SW480 (cell line): ENCODE measurements at places on chromosomes 11 and 22.
A peak's percentile ranks its signal among the peaks of the same experiment; 100 is the strongest.

GRCh38 chr11:472272-472671, 22.2 kb downstream of the PTDSS2 start:
- no peak for DNase-seq

GRCh38 chr11:106327134-106327533, 249.7 kb downstream of the AASDHPPT start:
- DNase-seq: no peak

DNA sequence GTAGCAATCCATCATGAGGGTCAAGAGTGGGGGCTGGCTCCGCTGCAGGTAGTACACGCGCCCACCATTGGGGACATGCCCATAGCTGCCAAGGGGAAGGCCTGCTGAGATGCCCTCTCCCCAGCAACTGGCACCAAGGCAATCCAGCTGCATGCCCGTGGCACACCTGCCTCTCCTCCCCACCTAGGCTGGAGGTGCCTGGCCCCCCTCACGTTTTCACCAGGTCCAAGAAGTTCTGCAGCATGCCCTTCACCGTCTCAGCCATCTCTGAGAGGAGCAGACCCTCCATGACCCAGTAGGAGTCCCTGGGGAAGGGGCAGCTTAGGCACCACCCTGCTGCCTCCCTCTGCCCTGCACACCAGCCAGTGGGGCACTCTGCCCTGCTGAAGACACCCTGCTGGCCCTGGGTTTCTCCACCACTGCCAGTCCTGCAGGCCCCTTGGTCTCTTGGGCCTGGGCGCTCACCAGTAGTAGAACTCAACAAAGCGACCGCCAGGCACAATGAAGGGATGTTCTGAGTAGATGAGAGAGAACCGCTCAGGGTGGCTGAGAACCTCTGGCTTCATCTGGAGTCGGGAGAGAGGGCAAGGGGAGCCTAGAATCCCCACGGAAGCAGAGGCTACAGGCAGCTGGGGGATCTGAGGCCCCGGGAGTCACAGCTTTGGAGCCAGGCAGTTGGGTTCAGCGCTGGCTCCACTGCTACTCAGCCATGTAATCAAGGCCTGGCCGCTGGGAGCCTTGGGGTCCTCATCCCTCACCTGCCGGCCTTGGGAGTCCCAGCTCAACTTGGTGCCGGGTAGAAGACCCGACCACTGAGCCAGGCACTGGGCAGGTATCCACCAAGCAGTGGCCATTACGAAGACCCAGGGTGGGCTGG, 17.8 kb downstream of the TREH start:
- DNase-seq: no peak

GRCh38 chr22:39684702-39685281, 114.2 kb downstream of the CACNA1I start:
- DNase-seq: no peak

DNA sequence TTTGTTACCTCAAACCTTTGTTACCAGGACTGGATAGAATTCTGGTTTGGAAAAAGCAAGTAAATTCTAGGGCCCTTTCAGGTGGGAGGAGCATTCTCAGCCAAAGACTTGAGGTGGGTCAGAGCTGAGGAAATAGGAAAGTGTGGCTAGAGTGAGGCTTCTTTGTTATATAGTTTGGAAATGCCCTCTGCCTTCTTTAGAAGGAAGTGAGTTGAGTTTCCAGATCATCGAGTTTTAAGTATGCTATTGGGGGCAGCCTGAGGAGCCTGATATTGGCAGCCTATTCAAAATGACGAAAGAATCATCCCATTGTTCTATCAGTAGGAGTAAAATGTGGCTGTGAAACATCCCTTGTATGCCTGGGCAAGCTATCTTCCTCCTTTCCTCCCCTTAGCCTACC, 134.1 kb downstream of the ARHGAP42 start:
- no peak for DNase-seq

GRCh38 chr22:40642316-40642715, 5.8 kb upstream of the MRTFA start:
- no peak for DNase-seq

- DNase-seq: peak; percentile 71
These were observed 111.0 kb upstream of the ARHGAP42 start for GRCh38 chr11:100575860-100576717.

GRCh38 chr11:41394521-41395195, 64.8 kb downstream of the LRRC4C start:
- DNase-seq: no peak

- DNase-seq: no peak
These were observed 32.3 kb upstream of the SORL1 start for GRCh38 chr11:121419836-121420235.

GRCh38 chr11:7955191-7955590, 10.1 kb downstream of the NLRP10 start:
- DNase-seq: no peak

- DNase-seq: no peak
These were observed 5.7 kb upstream of the TMEM41B start for GRCh38 chr11:9320047-9320446.

DNA sequence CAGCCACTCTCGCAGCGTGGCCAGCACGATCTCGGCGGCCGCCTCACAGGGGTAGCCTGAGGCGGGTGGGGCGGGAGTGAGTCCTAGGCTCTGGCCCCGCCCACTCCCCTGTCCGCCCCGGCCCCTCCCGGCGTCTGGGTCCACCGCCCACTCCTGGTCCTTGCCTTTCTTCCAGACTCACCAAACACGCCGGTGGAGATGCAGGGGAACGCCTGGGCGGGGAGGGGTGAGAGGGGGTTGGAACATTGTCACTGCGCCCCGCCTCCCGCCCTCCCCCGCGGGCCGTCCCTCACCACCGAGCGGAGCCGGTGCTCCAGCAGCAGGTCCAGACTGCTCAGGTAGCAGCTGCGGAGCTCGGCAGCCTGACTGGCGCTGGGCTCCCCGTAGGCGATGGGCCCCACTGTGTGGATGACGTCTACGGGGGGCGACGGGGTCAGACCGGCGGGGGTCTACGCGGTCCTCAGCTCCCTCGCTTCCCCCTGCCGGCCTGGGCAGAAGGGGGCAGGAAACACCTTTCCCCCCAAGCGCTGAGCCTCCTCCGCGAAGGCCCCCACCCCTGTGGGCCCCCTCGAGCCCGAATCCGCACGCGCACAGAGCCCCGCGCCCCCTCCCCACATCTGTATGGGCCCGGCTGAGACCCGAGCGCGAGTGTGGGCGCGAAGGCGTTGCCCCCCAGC, 13.2 kb downstream of the OTUB1 start:
- DNase-seq: no peak

GRCh38 chr11:73632996-73633395, 13.4 kb upstream of the PLEKHB1 start:
- no peak for DNase-seq

GRCh38 chr11:97163631-97164191, 773.9 kb downstream of the JRKL start:
- DNase-seq: no peak

GRCh38 chr11:130308059-130308458, 6.7 kb downstream of the ZBTB44 start:
- no peak for DNase-seq

GRCh38 chr11:132122735-132123134, 752.3 kb downstream of the NTM start:
- DNase-seq: no peak

GRCh38 chr22:17836992-17837742, 62.9 kb upstream of the BID start:
- DNase-seq: no peak

- DNase-seq: no peak
These were observed 718 bp downstream of the LTBP3 start for GRCh38 chr11:65557280-65558001.

GRCh38 chr11:33500332-33500731, 200.3 kb downstream of the C11orf91 start:
- no peak for DNase-seq

GRCh38 chr11:108536783-108537182, 38.6 kb upstream of the POGLUT3 start:
- DNase-seq: no peak

- DNase-seq: no peak
These were observed 50.5 kb downstream of the BTG4 start for GRCh38 chr11:111461460-111462235.

GRCh38 chr11:75346912-75347647, 4.4 kb downstream of the ARRB1 start:
- no peak for DNase-seq

DNA sequence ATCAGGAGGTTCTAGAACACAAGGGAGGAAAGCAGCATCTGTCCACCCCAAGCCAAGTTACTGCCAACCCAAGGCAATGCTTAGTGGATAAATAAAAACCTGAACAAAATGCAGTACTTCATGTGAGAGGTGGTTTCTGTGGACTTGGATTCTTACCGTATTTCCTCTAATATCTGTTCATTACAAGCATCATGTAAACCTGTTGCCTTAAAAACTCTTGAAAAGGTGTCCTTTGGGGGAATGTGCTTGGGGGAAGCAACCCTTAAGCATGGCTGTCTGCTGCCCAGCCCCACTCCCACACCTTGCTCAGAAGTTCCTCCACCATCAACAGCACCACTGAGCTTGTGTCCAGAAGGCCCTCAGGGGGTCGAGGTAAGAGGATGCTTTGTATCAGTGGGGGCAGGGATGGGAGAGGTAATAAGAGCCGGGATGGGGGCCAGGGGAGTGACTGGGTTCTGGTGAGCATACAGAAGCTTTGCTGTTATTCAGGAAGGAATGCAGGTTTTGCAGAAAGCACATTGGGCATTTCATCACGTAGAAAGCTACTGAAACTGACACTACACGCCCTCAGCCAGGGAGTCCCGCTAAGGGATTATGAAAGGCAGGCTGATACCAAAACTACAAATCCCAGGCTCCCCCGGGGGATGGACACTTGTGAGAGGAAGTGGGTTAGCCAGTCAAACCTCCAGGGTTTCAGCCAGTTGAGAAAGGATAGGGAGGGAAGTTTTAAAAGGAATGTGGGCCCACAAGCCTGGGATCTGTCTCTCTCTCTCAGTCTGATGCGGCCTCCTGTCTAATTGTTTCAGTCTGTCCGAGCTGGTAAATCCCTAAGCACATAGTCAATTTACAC, 52.0 kb downstream of the KCNJ1 start:
- DNase-seq: peak; percentile 39

GRCh38 chr22:22855617-22856308, 31.9 kb upstream of the IGLL5 start:
- DNase-seq: no peak

- DNase-seq: peak; percentile 46
These were observed 253.7 kb upstream of the CHORDC1 start for GRCh38 chr11:90476442-90477007.

DNA sequence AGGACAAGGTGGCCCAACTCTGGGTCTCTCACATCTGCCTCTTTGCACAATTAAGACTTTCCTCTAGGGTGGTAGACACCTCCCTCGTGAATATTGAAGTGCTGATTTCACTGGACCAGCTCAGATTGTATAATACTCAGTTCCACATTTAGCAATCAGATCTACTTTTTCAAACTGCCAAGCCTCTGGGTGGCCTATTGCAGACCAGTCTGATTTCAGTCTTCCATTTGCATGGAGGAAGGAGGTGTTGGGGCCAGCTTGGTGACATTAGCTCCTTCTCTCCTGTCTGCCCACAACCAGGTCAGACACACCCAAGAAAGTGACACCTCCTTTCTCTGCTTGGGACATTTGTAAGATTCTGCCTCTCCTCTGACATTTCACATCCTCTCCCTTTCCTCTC, 78.2 kb downstream of the PPFIBP2 start:
- DNase-seq: no peak

- DNase-seq: no peak
These were observed 37.1 kb downstream of the FLRT1 start for GRCh38 chr11:64072871-64073270.

GRCh38 chr22:38513063-38513462, 7.0 kb upstream of the DDX17 start:
- no peak for DNase-seq

DNA sequence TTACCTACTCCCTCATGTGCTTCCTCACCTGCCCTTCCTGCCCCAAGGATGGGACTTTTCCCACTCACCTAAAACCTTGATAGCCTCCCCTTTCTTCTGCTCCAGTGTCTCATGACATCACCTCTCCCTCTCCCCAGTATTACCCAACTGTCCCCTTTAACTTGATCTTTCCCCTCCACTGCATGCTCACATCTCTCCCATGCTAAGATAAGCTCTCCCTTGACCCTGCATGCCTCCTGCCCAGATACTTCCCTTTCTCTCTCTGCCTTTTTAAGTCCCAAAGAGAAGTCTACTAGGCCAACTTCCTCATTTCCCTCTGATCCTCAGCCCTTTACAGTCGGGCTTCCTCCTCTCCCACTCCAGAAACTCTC, 14.8 kb downstream of the CD3E start:
- DNase-seq: no peak

GRCh38 chr11:113896156-113896879, 8.3 kb upstream of the HTR3B start:
- DNase-seq: peak; percentile 31

DNA sequence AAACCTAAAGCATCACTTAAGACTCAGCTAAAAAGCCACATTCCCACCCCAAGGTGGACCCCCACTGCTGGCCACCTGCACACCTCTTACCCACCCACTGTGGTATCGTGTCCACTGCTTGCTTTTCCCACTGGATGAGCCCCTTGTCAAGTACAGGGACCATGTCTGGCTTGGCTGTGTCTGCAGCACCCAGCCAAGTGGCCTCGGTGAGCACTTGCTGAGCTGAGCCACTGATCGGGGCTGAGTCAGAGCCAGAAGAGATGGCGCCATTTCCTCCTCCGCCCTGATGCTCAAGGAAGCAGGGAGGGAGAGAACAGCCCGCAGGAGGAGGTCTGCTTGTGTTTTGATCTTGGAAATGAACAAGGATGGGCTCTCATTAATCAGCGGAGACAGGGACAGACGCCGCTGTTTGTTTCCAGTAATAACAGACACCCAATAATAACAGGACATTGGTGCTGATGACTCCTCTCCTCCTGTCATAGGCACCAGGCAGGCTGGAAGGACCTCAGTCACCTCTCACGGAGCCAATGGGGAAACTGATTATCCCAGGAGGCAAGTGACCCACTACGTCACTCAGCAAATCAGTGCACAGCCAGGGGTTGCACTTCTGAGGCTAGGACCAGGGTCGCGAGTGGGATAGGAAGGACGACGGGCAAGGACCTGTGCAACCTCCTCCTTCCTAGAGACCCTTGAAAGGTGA, 85.2 kb upstream of the RTL6 start:
- DNase-seq: no peak
